ENCODE measurements at places on chromosomes 2 and 18.

GRCh38 chr2:11420190-11420589, 45.8 kb downstream of the E2F6 start:
- no peak for DNase-seq

GRCh38 chr2:2230433-2230817, 100.7 kb downstream of the MYT1L start:
- no peak for DNase-seq

- DNase-seq = no peak
Observed at GRCh38 chr2:64262071-64262470, 117.9 kb upstream of the PELI1 start.

DNA sequence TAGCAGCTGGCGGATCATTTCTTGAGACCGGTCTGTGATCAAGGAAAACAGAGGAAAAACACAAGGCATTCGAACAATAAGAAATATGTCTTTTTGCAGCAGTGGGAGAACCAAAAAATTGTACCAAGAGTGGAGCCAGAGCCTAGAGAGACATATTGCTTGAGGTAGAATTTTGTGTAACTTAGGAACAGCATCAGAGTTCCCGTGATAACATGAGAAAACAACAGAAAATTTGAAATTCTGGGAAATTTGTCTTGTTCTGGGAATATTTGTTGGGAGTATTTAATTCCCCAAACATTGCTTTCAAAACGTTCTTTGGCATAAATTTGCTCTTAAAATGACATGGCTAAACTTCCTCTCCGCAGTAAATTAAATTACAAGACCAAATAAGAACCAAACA, 267.5 kb downstream of the GPD2 start:
- no peak for DNase-seq

DNA sequence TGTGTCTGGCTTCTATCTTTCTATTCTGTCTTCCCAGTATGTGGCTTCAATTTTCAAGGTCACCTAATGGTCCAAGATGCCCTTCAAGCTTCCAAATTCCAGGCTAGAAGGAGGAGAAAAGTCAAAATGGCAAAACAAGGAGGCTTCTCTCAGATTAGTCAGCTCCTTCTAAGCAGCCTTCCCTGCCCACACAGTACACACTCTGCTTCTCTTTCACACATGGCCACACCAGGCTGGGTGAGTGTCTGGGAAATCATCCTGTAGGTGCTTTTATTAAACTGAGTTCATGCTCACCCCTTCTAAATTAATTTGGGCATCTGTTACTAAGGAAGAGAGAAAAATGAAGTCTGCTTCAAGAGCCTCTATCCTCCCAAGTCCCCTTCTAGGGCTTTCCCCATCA, 277.2 kb upstream of the MGAT5 start:
- no peak for DNase-seq

GRCh38 chr2:242031481-242032019, 162.0 kb downstream of the RTP5 start:
- no peak for DNase-seq

DNA sequence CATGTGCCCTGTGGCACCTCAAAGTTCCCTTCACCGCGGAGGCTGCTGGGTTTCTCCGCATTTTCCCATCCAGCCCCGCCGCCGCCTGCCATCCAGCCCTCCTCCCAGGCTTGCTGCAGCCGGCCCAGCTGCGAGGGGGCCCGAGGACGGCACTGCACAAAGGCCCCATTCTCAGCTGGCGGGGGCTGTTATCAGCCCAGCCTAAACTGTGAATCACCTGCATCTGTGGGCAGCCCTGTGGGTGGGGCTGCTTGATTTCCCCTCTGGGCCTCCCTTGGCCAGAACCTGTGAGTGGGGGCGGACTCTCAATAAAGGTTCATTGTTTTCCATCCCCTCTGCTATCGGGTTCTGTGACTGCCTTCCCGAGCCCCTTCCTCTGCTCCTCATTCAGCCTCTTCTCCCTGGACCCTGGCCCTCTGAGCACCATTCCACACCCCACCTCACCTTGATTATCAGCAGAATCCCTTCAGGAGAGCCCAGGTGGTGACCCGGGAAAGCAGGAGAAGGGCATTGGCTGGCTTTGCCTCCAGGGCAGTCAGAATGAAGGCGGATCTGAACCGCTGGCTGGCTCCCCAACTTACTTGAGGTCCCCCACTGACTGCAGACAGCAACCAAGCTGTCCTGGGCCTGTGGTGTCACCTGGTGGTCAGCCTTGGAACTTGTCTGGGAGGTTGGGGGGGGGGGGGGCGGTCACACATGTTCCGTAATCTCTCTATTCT, 204.5 kb downstream of the ZFP36L2 start:
- DNase-seq = no peak

DNA sequence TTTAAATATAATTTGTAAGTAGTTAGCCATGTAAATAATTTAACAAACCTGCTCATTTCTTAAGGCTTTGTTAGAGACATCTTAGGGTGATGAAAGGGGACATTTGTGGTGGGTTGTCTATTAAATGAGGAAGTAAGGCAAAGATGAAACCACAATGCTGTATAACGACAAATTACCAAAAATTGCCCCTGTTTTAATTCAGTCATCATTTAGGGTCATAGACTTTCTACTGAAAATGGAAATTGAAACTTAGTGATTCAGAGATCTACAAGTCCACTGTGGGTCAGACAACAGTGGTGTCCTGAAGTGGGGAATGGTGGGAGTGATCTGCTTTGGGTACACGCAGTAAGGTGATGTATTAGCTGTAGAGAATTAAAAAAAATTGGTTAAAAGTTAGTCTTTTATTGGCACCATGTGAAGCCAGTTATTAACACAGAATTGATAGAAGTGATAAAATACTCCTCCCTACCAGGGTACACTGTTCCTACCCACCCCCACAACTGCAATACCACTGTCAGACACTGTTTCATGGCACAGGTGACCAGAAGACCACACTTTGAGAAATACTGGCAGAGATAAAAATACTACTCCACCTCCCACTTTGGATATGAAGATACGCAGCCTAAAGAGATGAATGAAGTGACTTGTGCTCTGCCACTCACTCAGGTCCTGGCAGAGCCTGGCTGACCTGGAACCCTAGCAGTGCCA, 13.4 kb downstream of the CERS6 start:
- DNase-seq = no peak

DNA sequence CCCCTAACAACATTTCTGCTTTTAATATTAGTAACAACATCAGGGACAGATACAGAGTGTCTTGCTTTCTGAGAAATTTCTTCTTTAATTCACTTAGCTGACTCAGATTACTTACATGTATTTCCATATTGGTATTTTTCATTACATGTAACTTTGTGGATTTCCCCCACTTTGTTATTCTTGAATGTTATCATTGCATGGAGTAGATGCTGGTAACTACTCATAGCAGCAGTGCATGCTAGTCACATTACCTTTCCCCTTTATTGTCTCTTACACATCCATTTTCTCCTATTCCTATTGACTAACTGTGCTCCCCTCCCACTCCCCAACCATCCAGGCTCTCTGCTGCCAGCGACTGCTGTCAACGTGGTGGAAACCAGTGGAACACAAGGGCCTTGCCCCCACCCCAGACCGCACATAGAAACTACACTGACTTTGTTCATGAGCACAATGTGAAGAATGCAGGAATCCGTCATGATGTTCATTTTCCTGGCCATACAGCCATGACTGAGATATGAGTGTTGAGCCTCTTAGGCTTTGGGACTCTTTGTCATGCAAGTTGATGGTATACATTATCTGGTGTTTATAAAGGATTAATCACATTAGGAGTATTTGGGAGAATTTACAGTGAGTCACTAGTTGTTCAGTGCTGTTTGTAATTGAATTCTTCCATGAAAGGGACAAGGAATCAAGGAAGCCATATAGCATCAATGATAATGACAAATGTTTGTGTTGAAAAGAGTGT, 91.0 kb downstream of the EPB41L5 start:
- DNase-seq = no peak

GRCh38 chr2:86330001-86330400, 7.4 kb downstream of the REEP1 start:
- no peak for DNase-seq

GRCh38 chr2:149490296-149490695, 97.3 kb downstream of the MMADHC start:
- no peak for DNase-seq

DNA sequence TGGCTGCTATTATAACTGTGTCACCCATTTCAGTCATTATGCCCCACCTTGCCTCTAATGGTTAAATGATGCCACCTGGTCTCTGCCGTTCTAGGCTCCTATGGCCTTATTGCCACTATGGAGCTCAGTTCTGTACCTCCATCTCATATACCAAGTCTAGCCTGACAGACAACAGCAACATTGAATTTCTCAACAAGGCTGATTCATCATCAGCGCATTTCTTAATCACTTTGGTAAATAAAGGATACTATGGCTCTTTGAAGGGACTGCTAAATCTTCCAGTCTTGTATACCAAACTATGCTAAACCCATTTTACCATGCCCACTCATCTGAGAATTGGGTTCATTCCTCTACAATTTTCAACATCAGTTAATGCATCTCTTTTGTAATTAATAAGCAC, 784.5 kb upstream of the CELF4 start:
- DNase-seq = no peak

DNA sequence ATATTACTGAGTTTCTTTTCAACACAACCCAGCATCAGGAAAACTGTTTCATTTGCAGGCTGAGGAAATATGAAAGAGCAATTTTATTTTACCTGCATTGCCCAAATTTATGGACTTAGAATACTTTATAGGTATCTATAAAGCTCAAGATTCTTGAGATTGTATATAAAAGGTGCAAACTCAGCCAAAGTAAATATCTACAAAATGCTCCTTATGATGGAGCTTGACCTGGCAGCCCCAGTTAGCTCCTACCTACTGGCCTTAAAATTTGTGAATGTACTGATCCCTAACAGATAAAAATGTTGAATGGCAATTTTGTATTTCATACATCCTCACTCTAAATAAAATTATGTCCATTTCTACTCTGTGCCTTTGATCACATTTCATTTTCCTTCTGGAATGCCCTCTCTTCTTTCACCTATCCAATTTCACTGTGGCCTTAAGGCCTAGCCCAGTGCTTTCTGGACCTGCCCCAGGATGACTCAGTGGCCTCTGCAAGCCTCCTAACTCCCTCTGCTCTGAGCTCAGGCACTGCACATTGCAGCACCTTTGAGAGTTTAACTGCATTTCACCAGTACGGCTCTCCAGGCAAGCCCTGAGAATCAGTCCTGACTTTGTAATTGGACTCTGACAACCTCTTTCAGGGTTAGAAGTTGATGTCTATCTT, 125.9 kb downstream of the ANTXR1 start:
- no peak for DNase-seq

DNA sequence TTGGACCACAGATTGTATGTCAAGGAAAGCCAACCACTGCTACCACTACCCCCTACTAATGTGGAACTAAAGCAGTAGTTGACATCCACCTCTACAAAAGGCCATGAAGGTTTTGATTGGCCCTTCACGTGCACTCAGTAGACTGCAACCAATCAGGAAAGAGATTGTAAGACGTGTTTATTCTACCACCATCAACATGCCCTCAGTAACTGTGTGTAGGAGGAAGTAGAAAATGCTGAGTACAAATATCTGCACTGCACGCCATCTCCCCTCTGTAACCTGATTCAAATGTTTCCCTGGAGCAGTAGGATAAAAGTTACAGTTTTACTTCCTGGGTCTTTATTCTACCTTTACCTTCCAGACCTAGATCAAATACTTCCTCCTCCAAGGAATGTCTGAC, 2.9 kb upstream of the CASP10 start:
- DNase-seq = no peak

GRCh38 chr2:220433131-220433530, 805.7 kb downstream of the SLC4A3 start:
- DNase-seq = no peak

GRCh38 chr2:67486041-67486796, 89.1 kb downstream of the ETAA1 start:
- DNase-seq = no peak

DNA sequence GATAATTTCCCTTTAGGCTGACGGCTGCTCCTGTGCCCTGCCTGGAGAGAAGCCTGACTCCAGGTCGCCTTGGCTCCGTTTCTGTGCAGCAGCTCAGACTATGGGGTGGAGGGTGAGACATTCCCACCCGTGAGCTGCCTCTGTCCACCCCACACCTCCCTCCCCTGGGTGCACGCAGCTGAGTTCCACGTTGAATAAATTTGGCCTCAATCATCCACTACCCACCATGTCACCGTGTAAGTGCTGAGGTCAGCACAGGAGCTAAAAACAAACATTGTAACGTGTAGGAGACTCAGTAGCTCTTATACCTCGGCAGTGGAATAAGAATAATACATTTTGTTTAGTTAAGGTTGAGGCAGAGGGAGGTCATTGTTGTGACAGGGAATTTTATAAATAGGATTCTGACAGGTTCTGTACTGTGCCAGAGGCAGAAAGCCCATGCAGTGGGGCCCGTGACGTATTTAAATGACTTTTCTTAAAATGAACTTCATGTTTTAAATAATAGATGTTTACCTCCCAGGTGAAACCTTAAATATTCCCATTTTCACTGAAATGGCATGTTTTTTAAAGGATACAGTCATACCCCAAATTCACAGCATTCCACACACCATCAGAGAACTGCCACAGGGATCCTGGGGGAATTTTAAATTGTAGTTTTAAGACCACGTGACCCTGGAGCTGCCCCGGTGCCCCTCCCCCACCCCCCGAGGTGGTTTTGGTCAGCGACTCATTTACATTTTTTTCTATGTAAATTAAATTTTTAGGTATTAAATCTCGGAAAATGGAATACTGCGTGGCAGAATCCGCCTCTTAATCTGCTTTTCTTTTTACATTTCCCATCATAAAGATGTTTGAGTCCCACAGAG, 50.2 kb downstream of the NFATC1 start:
- no peak for DNase-seq

DNA sequence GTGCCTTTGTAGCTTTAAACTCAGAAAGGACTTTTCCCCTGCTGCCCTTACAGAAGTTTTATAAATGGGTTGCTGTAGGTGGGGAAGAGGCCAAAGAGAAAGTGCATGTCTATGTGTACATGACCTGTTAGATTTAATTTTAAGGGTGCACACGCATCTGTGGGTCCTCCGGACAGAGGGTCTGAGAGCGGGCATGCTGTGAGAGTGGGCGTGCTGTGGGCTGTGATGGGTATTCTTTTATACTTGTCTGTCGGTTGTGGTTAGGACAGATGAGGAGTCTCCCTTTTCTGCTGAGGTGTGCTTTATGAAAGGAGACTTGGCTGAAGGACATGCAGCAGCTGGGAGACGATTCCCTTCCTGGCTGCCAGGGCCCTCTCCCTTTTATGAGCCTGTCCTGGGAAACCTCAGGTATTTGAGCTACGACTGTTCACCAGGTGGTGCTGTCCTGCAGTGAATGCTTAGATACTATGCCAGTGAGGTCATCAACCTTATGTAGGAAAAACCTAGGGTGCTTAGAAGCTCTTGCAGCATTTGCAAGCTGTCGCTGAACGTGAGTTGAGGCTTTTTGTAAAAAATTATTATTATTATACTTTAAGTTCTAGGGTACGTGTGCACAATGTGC, 67.5 kb downstream of the TANC1 start:
- DNase-seq = no peak

- no peak for DNase-seq
Observed at GRCh38 chr2:65880436-65880835, 448.0 kb upstream of the SPRED2 start.

GRCh38 chr2:120109186-120110061, 96.5 kb downstream of the EPB41L5 start:
- DNase-seq = no peak

GRCh38 chr18:32712860-32713259, 60.0 kb downstream of the KLHL14 start:
- DNase-seq = no peak

- DNase-seq = no peak
Observed at GRCh38 chr2:126882181-126882580, 16.5 kb upstream of the TEX51 start.

GRCh38 chr2:203823173-203823572, 44.4 kb upstream of the CTLA4 start:
- no peak for DNase-seq

- DNase-seq = no peak
Observed at GRCh38 chr2:82675186-82675585, 1783.9 kb downstream of the SUCLG1 start.

All from suprapubic skin (tissue), 4 donors.